NB4 (cell line): ENCODE measurements at places on chromosomes 5 and 9.

GRCh38 chr9:68732405-68733020 is 27.5 kb downstream of the PIP5K1B start:
- no peak for DNase-seq

DNA sequence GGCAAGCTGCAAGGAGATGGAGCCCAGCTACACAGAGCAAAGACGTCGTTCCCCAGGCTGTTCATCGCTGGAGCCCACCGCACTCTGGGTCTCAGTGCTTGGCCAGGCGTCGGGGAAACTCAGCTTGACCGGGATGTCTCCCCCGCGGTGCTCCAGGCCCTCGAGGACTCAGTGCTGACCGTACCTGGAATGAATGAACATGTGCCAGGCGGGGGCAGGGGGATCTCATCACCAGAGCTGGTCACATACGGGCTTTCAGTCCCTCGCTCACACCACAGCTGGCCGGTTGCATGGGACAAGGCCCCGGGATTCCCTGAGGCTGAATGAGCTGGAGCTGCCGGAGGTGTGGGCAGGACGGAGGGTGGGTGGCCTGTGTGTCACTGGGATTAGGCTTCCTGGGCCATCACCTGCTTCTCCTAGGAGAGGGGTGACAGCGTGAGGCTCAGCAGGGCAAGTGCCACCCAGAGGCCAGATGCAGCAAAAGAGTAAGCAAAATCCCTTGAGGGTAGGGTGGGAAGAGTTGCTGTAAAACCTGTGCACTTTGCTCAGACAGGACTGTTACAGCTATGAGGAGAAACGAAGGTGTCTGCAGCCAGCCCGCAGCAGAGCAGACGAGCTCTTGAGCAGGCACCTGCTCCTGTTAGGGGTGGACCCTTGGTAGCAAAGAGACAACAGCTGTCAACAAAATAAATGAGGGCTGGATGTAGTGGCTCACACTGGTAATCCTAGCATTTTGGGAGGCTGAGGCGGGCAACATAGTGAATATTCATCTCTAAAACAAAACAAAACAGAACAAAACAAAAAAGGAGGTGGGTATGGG is 70.7 kb upstream of the RAPGEF1 start:
- peak; percentile 30 for DNase-seq

- no peak for DNase-seq
Measured at GRCh38 chr9:77284616-77285015, 107.3 kb downstream of the VPS13A start.

GRCh38 chr9:33051144-33051543 is 25.3 kb downstream of the SMU1 start:
- DNase-seq, result no peak

DNA sequence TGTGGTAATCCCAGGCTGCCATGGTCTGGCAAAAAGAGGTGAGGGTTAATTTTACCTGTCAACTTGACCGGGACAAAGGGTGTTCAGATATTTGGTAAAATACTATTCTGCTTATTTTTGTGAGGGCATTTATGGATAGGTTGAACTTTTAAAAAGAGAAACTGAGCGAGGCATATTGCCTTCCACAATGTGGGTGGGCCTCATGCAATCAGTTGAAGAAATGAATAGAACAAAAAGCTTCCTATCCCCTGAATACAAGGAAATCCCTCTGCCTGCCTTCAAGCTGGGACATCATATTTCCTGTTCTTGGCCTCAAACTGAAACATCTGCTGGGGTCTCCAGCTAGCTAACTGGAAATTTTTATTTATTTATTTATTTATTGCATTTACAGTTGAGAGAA is 734.7 kb downstream of the IRX1 start:
- no peak for DNase-seq

DNA sequence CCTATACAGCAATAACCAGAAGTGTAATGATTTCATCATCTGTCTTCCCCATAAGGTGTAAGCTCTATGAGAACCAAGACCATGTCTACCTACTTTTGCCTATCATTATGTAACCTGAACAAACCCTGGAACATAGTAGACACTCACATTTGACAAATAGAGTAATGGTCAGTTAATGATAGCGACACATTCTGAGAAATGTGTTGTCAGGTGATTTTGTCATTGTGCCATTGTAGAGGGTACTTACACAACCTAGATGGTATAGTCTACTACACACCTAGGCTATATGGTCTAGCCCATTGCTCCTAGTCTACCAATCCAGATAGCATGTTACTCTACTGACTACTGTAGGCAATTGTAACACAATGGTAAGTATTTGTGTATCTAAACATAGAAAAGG is 22.3 kb upstream of the WDR41 start:
- no peak for DNase-seq

- DNase-seq, result no peak
Measured at GRCh38 chr5:160548949-160549645, 127.4 kb downstream of the PTTG1 start.

DNA sequence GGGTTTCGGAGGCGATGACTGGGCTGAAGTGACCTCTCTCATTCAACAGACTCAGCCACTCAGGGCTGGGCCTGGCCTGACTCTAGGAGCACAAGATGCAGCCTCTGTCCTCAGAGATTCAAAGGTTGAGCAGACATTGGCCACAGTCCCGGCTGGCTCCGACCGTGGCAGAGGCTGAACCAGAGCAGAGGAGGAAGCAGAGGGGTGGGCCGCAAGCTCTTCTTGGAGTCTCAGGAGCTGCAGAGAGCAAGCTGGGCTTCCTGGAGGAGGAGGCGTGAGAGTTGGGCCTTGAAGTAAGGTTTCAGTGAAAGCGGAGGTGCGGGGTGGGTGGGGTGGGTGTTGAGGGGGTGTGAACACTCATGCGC is 37.6 kb downstream of the ALG2 start:
- DNase-seq, result no peak

GRCh38 chr5:111769541-111769940 is 12.5 kb upstream of the NREP start:
- DNase-seq, result no peak
